ENCODE measurements at places on chromosomes 11 and 22.

GRCh38 chr11:132177106-132177505 lies 806.7 kb downstream of the NTM start:
- peak; percentile 22 for DNase-seq

GRCh38 chr22:37193629-37194191 lies 5.7 kb upstream of the C1QTNF6 start:
- DNase-seq: peak; percentile 34

DNA sequence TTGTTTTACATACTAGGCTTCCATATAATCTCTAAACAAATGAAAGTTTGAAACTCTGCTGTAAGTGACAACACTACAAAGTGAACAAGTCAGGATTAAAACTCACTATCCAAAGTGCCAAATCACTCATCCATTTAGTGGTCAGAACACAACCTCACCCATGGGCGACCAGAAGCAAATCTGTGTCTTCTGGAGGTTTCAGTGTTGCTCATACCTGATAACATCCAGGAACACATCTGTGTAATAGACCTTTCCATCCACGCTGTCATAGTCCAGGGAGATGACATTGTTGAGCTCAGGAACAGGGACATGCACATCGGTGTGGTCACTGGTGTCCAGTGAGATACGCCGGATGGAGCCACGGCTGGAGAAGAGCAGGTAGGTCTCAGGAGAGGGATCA lies 28.5 kb upstream of the CKAP5 start:
- no peak for DNase-seq

GRCh38 chr11:86949995-86950660 lies 5.1 kb downstream of the FZD4 start:
- DNase-seq: no peak

- no peak for DNase-seq
These were observed 55.1 kb downstream of the KIAA1671 start for GRCh38 chr22:25007444-25008106.

- peak; percentile 21 for DNase-seq
These were observed 25.5 kb upstream of the GNB1L start for GRCh38 chr22:19879992-19880785.

DNA sequence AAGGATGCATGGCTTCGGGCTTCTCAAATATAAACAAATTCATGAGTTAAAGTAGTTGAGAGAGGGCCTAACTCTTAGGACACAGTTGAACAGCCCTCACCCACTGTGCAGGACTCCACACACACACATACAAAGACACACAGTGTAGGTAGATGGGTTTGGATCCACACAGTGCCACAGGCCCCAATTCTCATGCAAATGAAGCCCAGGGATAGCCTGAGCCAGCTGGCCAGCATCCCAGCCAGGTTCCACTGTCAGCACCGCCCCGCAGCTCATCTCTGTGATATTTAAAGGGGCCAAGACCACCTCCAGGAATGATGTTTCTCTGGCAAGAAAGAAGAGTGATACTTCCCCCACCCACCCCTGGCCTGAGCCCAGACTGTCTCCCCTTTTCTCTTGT lies 11.7 kb downstream of the SLC35C1 start:
- no peak for DNase-seq

DNA sequence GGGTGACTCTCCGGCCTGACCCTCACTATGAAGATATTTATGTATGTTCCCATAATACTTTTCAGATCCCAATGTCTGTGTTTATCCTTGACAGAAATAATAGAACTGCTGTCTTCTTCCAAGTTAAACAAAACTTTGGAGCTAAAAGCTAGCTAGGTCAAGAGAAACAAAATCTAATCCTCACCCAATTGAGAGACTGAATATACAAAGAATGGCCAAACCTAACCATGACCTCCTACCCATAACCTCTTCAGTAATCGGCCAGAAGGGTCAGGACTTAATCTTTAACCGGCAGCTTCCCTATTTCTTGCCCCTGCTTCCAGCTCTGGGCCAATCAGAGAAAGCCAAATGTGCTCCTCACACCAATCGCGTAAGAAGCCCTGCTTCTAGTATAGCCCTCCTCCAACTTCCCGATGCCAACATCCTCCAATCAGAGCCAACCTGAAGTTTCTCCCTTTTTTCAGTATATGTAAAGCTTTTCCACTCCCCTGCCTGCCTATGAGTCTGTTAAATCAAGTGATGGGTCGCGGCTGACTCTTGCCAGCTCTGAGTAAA lies 1.7 kb upstream of the DDX6 start:
- peak; percentile 81 for DNase-seq

- no peak for DNase-seq
These were observed 493.9 kb upstream of the B3GAT1 start for GRCh38 chr11:134905928-134906327.

- no peak for DNase-seq
These were observed 273.5 kb upstream of the PLET1 start for GRCh38 chr11:112534208-112534607.

DNA sequence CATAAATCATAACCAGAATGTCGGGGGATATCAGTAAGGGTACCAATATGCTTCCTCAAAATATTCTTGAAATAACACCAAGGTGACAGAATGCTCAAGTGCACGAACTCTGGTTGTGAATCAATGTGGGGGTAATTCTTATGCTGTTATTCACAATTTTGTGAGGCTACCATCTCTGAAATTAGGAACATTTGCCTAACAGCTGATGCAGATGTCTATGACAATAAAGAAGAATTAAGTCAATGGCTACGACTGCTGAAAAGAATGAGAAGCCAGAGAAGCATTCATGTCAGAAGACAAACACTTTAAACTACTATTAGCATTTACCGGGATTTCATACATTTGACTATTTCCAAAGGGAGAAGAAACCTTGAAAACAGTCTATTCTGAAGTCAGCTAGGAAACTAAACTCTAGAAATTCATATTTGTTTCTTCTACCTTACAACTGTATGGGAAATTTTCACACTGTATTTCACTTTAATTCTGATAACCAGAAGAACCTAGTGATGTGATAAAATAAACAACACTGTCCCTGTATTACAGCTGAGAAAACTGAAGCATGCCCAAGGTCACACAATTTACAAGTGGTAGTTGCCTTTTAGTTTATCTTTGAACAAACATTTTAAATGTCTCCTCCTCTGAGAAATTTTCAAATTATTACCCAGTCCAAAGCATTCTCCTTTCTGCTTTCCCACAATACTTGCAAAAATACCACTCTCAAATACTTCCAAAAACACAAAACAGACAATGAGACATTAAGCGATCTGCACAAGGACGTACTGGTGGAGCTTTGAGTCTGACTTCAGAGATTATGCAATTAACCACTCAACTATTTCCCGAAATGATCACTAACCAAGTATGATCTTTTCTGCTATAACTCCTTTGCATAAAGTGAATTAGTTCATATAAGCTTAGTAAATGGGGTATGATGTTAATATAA lies 18.0 kb upstream of the ARHGAP32 start:
- no peak for DNase-seq

GRCh38 chr11:2694495-2694894 lies 5.3 kb downstream of the KCNQ1OT1 start:
- peak; percentile 21 for DNase-seq

DNA sequence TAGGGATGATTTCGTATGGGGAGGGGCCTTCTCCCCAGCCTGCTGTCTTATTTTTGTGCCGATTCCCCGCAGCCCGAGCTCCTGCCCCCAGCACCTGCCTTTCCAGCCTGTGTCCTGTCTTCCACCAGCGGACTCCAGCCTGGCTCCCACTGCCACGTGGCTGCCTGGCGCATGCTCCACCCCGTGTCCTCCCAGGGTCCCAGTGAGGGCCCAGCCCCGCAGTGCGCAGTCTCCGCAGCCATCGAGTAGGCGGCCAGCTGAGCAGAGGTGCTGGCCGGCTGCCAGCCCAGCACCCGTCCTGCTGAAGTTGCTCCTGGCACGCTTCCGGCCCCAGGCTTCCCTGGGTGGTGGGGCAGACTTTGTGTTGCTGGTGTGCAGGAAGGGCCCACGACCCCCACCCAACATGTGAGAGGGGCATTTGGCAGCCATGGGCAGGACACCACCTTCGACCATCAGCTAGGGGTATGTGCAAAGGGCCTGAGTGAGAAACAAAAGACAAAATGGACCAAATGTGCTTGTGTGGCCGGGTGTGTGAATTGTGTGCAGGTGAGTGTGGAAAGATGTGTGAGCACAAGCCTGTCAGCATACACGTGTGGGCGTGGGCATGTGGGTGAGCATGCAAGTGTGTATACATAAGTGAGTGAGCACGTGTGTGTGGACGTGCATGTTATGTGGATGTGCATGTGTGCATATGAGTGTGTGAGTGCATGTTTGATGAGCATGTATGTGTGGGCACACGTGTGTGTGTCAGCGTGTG lies 55.9 kb downstream of the RTN4R start:
- peak; percentile 66 for DNase-seq

GRCh38 chr22:34080433-34080832 lies 160.2 kb upstream of the LARGE1 start:
- DNase-seq: no peak

DNA sequence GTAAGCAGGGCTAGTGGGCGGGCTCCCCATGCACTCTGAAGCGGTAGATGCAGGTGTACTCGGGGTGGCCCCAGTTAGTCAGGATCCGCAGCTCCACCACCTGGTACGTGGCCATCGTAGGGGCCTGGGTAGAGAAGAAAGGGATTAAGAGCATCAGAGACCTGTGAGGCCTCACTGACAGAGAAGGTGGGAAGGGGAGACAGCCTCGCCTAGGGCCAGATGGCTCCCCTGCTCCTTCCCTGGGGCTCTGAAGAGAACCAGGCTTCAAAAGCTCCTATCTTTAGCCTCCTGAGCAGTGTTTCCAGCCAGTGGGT lies 19.6 kb downstream of the SUN2 start:
- no peak for DNase-seq

GRCh38 chr11:70788248-70789022 lies 390.1 kb downstream of the CTTN start:
- DNase-seq: no peak

- no peak for DNase-seq
These were observed at the start of gene HPX for GRCh38 chr11:6440906-6441358. Gene HPX, minus strand, starts transcription at chr11:6440987. Its CDS starts 24 bp downstream, at chr11:6440963.

DNA sequence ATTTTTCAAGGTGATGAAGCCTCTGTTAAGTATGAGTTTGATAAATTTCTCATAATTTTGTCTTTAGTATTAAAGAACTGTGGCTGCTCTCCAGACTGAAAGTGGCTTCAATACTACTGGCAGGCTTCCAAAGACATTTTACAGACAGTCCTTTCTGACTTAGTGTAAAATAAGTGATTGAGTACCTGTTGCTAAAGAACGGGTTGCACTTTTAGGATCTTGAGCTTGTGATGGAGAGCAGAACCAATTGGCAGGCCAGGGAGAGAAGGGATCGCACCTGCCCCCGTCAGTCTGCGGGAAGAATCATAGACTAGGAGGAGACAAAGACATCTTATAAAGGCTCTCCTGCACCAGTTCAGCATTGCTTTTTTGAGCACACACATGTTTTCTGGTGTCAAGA lies 4.4 kb downstream of the NCAM1 start:
- peak; percentile 42 for DNase-seq

GRCh38 chr22:30158744-30159500 lies 78.7 kb downstream of the HORMAD2 start:
- DNase-seq: no peak

DNA sequence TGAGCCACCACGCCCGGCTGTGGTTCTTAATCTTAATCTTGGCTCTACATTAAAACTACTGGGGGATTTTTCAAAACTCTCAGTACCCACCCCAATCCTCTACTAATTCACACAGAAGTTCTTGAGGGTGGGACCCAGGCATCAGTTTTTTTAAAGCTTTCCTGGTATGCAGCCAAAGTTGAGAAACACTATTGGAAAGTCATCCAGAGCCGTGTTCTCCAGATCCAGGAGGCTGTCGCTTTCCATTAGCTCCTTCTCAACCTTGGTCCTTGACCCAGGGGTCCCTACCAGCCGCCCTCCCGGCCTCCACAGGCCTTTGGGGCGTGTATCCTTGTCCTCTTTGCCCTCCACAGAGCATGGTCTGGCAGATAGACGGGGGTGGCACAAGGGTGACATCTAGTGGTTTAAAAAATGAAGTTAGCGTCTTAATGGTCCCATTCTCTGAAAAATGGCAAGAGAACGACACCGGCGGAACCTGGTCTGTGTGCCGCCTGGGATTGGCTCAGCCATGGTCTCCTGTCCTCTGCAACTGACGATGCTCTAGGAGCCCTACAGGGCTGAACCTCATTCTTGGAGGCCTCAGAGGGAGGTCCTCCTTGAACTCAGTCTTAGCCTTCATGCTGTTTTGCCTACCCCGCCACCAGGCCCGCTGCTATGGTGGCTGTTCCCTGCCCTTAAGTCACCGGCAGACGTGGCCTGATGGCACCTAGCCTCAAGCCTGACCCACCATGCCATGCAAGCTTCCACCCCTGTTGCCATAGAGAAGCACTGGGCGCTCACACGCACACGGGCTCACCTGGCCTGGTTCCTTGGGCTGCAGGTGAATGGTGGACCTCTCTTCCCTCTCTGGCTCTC lies 152.0 kb upstream of the SYN3 start:
- peak; percentile 27 for DNase-seq

Measured in right hindlimb (tissue), 1 donor.